NCI-H1105 treated with DMSO at 0.1 percent for 48 hours (cell line): ENCODE measurements at places on chromosomes 12 and 14.

GRCh38 chr14:47022721-47023120 lies 371.1 kb upstream of the RPL10L start:
- DNase-seq = no peak

DNA sequence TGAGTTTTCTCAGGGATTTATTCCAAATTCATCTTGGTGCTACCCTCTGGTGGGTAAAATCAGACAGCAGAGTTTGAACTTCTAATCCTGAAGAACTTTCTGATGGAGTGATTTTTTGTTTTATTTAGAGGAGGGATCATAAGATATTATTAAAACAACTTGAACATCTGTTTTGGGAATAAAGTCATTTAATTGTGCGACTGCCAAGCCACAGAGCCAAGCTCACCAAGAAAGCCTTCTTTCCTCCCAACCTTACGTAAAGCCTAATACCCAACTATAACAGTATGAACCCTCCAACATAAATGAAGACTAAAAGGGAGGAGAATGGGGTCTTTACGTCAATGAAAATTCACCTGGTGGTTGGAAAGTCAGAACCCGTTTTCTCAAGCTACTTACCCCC lies 205.5 kb upstream of the IGF1 start:
- no peak for DNase-seq

- DNase-seq = no peak
Measured at GRCh38 chr12:31004666-31005065, 69.0 kb upstream of the DDX11 start.

GRCh38 chr12:83818881-83819280 lies 1093.7 kb downstream of the SLC6A15 start:
- no peak for DNase-seq

DNA sequence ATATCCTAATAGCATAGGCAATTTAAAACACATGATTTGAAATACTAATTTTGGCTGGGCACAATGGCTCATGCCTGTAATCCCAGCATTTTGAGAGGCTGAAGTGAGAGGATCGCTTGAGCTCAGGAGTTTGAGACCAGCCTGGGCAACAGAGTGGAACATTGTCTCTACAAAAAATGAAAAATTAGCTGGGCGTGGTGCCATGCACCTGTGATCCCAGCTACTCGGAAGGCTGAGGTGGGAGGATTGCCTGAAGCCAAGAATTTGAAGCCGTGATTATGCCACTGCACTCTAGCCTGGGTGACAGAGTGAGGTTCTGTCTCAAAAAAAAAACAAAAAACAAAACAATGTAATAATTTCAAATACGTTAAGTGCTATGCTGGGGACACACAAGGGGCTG lies 83.3 kb downstream of the SSPN start:
- peak; percentile 77 for DNase-seq

DNA sequence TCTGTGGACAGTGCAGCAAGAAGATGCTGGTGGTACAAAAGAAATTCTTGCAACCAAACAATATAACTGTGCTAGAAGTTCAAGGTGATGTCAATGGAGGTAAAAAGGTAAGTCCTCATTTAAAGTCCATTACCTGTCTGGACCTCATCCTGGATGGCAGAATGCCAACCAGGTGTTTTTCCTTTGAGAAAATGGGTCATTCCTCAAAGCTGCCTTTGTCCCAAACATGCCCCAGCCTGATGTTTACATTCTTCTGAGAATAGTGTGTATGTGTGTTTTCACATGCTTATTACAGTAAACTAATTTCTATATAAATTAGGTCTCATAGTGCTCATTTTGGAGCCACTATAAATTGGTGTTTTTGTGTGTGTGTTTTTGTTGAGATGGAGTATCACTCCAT lies 24.9 kb downstream of the ACTR6 start:
- DNase-seq = peak; percentile 72

- peak; percentile 71 for DNase-seq
Measured at GRCh38 chr12:124567673-124568373, 411 bp upstream of the NCOR2 start.

GRCh38 chr12:30063435-30063945 lies 279.7 kb upstream of the TMTC1 start:
- DNase-seq = no peak

- no peak for DNase-seq
Measured at GRCh38 chr14:36367985-36368774, 47.7 kb upstream of the MBIP start.

GRCh38 chr12:31508436-31509150 lies 82.3 kb downstream of the DENND5B start:
- no peak for DNase-seq

DNA sequence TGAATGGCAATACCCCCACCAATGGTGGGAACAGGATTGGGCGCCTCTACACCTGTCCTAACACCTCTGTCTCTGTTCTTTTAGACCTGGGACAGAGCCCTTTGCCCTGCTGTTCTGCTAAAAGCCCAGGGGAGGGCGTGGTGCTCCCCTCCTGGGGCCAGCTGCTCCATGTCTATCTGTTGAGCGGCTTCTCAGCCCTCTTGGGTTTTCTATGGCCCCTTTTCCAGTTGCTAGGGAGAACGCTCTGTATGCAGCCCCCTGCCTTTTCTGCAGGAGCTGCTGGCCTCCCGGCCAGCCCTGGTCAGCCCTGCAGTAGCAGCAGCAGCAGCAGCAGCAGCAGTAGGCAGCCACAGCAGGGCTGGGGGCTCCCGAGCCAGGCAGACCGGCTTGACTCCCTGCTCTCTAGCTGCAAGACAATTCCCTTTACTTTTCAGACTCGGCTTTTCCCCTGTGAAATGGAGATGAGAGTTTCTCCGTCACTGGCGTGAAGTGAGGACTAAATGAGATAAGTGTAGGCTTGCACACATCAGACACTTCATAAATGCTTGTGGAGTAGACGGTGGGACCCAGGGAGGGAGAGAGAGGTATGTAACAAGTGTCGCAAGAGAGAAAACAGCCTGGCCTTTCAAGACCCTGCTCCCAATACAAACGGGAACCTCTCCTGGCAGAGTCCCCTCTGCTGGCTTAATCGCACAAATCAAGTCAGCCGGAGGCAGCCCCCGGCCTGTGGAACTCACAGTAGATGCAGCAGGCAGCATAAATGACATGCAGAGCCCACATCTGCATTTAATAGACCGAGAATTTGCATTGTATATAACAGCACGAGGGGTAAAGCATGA lies 1.0 kb downstream of the RTL1 start:
- no peak for DNase-seq

DNA sequence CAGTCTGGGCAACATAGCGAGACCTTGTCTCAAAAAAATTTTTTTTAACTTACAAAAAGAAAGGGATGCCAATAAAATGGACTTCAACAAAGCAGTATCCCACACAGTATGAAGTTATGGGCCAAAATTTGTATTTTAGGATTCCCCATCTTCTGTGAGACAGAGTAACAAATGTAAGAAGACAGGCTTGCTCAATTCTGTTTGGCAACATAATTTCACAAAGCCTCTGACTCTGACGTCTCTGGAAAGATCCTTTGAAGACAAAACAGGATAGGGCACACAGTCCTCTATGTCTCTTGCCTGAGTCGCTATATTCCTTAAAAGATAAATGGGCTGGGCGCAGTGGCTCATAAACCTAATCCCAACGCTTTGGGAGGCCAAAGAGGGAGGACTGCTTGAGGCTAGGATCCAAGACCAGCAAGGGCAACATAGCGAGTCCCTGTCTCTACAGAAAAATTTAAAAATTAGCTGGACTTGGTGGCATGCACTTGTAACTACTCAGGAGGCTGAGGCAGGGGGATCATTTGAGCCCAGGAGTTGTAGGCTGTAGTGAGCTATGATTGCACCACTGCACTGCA lies 1.1 kb upstream of the HOMEZ start:
- no peak for DNase-seq

- DNase-seq = no peak
Measured at GRCh38 chr12:30927222-30927611, 669 bp downstream of the TSPAN11 start.

DNA sequence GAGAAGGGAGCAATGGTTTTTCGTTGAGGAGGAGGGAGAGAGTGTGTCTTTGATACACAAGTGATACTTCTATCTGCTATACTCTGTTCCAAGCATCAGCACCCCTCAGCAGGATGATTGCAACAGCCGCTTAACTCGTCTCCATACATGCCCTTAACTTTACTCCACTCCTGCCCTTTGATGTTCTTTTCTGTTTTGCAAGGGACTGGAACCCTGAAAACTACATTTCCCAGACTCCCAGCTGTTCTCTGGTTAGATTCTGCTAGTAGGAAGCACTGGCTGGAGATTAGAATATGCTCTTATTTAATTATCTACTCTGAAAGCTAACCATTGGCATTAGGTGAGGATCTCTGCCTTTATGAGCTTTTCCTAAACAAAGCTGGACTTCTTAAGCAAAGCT lies 23.5 kb upstream of the CRADD start:
- DNase-seq = no peak

DNA sequence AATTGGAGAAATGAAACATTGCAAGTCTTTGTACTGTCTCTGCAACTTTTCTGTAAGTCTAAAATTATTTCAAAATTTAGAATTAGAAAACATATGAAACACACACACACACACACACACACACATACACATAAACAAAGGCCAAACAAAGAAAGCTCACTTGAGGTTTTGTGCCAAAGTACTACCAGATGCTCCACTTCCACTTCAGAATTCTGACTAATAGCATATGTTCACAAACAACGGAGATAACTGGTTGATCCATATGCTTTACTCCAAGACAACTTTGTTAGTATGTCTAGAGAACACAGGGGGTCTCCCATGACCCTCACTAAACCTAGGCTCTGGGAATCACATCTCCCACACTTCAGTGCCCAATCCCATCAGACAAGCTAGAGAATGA lies 133.8 kb upstream of the CLEC14A start:
- DNase-seq = peak; percentile 32

GRCh38 chr12:65642061-65642661 lies 182.1 kb upstream of the HMGA2 start:
- no peak for DNase-seq

- no peak for DNase-seq
Measured at GRCh38 chr12:124605150-124605882, 37.9 kb upstream of the NCOR2 start.

- peak; percentile 34 for DNase-seq
Measured at GRCh38 chr14:33184587-33184986, 245.9 kb downstream of the NPAS3 start.

DNA sequence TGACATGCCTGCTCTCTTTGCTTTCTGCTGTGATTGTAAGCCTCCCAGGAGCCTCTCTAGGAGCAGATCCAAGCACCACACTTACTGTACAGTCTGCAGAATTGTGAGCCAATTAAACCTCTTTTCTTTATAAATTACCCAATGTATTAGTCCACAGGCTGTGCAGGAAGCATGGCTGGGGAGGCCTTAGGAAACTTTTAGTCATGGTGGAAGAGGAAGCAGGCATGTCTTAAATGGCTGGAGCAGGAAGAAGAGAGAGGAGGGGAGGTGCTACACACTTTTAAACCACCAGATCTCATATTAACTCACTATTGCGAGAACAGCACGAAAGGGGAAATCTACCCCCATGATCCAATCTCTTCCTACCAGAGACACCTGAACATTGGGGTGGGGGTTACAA lies 108.9 kb downstream of the DERA start:
- no peak for DNase-seq

DNA sequence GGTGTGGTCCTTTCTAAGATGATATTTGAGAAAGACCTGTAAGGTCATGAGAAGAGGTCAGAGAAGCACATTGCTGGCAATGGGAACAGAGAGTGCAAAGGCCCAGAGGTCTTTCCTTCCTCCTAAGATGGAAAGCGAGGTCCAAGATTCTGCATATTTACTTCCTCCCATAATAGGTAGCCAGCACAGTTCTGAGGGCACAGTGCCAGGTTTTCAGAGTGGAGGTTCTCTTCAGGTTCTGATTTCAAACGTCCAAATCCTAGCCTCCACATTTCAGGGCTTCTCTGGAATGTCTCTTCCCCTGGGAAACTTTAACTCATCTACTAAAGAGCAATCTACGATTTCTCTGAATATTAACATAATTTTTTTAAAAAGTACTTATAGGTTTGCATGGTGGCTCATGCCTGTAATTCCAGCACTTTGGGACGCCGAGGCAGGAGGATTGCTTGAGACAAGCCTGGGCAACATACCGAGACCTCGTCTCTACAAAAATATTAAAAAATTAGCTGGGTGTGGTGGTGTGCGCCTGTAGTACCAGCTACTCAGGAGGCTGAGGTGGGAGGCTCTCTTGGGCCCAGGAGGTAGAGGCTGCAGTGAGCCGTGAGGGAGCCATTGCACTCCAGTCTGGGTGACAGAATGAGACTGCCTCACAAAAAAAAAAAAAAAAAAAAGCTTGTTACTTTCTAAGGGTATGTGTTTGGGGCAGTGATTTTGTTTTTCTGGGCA lies 526 bp upstream of the MRPL42 start:
- DNase-seq = no peak

DNA sequence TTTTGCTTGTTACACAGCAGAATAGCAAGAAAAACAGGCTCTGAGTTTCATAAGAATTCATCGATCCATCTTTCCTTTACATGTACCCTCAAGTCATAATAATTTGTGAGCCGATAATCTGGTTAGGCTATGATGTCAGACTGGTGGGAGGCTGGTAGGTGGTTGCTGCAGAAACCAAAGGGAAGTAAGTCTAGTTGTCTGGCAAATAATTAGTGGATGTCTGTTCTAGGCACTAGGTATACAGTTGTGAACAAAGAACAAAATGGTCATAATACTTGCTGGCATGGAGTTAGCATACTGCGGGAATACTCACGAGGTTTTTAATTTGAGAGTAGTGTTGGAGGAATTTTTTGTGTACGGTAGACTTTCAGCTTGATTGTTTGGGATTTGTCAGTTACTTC lies 8.8 kb downstream of the SUSD6 start:
- DNase-seq = no peak

DNA sequence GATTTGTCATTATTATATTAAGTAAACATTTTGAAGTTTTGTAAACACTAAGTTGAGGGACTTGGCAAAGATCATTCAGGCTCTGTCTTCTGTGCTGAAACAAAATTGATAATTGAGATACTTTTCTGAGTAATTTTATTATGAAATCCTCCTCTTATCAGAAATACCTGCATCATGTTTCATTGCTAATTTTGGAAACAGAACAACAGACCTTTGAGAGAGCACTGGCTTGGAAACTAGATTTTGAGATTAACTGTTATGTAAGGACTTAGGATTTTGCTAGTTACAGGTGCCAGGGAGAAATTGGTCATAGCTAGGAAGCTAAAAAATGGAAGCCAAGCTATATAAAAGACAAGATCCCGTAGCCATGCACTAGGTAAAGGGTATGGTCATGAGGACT lies 201.7 kb upstream of the DCN start:
- DNase-seq = no peak

- no peak for DNase-seq
Measured at GRCh38 chr14:89589400-89590118, 172.5 kb upstream of the FOXN3 start.

DNA sequence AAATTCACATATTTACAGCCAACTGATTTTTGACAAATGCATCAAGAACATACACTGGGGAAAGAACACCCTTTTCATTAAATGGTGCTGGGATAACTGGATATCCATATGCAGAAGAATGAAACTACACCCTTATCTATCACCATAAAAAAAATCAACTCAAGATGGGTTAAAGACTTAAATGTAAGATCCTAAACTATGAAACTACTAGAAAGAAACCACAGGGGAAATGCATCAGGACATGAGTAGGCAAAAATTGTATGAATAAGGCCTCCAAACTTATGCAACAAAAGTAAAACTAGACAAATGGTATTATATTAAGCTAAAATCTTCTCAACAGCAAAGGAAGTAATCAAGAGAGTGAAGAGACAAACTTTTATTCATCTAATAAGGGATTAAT lies 242.6 kb downstream of the CPNE8 start:
- no peak for DNase-seq
